ENCODE measurements at places on chromosomes 7 and 10. TPM values are rescaled to one million over a fixed set of nuclear protein-coding genes. Genes with fewer than 3 reads are reported as not detected.

Gene ZNF488
- total RNA-seq: 2.0 TPM

Gene MYO1G
- 0.25 TPM for total RNA-seq

Gene PRKG1
- total RNA-seq: 13.8 TPM

Gene PPP1R17
- 3.0 TPM for total RNA-seq

Gene TMEM270
- not detected for total RNA-seq

Gene NPTX2
- total RNA-seq: 6.1 TPM

Gene KIN
- total RNA-seq: 8.1 TPM

Gene CPEB3
- 18.2 TPM for total RNA-seq

Gene JCAD
- total RNA-seq: 15.5 TPM

Gene CDH23
- 3.4 TPM for total RNA-seq

Gene COL17A1
- total RNA-seq: 0.25 TPM

Gene FAM20C
- 16.2 TPM for total RNA-seq
